Fibroblast of skin of right biceps (primary cell): ENCODE measurements at places on chromosomes 2 and 18.

DNA sequence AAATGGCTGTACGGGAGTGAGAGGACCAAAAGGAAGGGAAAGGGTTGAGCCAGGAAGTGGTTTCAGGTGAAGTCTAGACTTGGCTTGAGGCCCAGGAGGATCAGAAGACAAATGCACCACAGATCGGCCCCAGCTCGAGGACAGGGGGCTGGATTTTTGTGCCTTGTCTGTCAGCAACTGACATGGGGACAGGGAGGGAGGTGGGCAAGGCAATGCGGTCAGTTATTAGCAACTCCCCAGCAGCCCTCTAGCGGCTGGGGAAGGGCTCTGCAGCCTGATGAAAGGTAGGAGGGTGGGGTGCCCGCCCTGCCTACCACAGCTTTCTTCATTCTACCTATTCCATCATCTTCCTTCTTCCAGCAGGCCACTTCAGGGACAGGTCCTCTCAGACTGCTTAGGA, 50.0 kb downstream of the CPO start:
- DNase-seq, result peak; percentile 19

DNA sequence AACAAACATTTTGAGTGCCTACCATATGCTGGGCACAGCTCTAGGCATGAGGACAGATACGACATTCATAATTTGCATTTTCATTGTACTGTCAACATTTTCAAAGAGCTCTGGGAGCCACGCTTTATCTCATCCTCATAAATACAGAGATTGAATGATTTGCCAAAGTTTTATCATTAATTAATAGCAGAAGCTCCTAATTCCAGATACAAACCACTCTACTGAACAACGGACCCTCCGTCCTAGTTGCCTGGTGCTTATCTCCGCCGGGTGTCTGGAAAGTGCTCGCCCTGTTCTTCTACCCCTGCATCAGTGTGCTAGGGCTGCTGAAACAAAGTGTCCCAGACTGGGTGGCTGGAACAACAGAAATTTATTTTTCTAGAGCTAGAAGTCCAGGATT, 23.8 kb downstream of the SERTAD2 start:
- no peak for DNase-seq

- DNase-seq, result no peak
Observed at GRCh38 chr2:28282248-28282647, 110.4 kb upstream of the FOSL2 start.

- DNase-seq, result no peak
Observed at GRCh38 chr2:25590921-25591505, 82.4 kb downstream of the DTNB start.

- DNase-seq, result no peak
Observed at GRCh38 chr2:199025146-199025545, 432.6 kb downstream of the SATB2 start.
